ENCODE measurements at places on chromosomes 7 and 10.

- no peak for DNase-seq
These were observed 21.1 kb upstream of the LANCL2 start for GRCh38 chr7:55343860-55344606.

DNA sequence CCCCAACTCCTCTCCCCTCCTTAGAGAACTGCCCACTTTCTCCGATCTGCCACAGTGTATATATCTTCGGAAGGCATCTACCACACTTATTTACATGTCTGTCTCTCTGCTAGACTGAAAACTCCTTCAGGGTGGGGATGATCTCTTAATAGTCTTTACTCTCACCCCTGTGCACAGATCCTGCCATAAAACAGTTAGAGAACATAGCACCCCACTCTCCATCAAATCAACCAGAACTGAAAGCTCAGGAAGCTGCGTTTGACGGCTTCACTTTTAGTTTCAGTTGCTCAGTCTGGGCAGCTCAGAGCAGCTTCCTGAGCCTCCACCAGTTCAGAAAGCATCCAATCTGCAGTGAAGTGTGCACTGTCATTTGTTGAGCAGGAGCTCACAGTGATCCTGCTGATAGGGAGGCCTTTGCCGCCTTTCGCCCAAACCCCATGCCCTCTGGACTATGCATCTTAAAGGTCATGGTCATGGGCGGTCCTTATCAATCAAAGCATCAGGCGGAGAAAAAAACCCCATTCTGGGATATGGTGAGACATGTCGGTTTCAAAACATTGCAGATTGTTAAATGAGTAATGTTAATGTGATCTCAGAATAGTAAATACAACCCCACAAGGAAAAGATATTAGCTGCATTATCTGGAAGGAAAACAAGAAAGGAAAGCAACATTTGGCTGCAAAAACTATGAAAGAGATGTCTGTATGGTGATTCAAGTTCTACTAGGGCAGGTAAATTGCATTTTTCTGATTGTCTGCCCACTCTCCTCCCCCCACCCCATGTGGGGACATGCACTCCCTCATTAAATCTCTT lies 167.1 kb upstream of the ADO start:
- no peak for DNase-seq

DNA sequence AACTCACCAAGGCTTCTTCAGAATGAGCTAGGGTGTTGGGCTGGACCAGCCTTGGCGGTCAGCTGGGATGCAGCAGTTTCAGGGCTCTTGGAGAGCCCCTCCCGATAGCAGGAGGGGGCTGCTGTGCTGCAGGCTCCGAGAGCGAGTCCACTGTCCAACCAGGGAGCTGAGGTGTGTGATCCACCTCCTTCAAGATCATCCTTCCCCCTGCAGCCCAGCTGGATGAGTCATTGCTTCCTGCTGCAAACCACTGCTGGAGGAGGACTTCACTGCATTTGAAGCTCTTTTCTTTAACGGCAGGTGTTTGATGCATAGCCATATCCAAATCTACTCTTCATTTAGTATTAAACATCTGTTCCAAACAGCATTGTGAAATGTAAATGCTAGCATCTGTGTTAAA lies 54.2 kb upstream of the EBF3 start:
- DNase-seq, result no peak

GRCh38 chr7:485188-486081 lies 34.2 kb downstream of the PDGFA start:
- DNase-seq, result no peak

GRCh38 chr7:93910076-93910994 lies 4.0 kb downstream of the GNGT1 start:
- DNase-seq, result no peak

- DNase-seq, result no peak
These were observed 12.2 kb downstream of the VSIR start for GRCh38 chr10:71761105-71761511.

DNA sequence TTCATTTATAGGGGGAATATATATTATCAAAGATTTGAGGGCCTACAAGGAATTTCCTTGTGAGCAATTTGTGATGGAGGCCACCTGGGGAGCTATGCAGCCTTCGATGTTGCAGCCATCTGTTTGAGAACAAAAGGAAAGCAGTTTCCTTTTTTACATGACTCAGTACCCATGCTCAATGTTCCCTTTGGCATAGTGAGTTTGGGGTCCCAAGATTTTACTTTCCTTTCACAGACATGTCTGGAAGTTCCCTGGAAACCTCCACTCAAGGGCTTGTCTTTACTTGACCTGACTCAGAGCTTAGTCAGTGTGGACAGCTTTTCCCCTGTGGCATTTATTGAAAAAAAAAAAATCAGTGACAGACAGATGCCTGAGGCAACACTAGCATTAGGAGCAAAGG lies 73.5 kb upstream of the VIPR2 start:
- DNase-seq, result no peak

- DNase-seq, result no peak
These were observed 80.9 kb upstream of the ATP6V0A4 start for GRCh38 chr7:138878856-138879255.

- DNase-seq, result no peak
These were observed 27.4 kb downstream of the LRRC4 start for GRCh38 chr7:128003787-128004186.

- no peak for DNase-seq
These were observed 339.7 kb downstream of the ACTR3B start for GRCh38 chr7:153099235-153099634.

- no peak for DNase-seq
These were observed 104.9 kb upstream of the ABCB5 start for GRCh38 chr7:20510573-20510900.

GRCh38 chr10:100328198-100328597 lies 1.8 kb downstream of the PKD2L1 start:
- DNase-seq, result no peak

DNA sequence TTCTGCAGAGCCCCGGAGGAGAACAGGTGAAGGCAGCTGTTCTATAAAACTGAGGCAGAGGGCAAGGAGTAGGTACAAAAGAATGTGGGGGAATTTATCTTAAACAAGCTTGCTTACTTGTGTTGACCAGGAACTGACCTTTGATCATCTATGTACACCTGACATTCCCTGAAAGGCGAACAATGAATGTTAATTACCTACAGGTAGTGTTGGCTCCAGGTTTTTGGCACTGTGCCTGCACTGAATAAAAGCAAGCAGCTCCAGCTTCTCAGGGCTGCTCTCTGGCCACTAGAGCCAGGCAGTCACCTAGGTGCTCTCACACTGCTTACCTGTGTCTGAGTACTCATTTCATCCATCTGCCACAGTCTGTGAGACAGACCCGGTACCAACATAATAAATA lies 87.0 kb downstream of the RAPGEF5 start:
- DNase-seq, result no peak

- DNase-seq, result no peak
These were observed 304.5 kb downstream of the MDFIC start for GRCh38 chr7:115226410-115226809.

DNA sequence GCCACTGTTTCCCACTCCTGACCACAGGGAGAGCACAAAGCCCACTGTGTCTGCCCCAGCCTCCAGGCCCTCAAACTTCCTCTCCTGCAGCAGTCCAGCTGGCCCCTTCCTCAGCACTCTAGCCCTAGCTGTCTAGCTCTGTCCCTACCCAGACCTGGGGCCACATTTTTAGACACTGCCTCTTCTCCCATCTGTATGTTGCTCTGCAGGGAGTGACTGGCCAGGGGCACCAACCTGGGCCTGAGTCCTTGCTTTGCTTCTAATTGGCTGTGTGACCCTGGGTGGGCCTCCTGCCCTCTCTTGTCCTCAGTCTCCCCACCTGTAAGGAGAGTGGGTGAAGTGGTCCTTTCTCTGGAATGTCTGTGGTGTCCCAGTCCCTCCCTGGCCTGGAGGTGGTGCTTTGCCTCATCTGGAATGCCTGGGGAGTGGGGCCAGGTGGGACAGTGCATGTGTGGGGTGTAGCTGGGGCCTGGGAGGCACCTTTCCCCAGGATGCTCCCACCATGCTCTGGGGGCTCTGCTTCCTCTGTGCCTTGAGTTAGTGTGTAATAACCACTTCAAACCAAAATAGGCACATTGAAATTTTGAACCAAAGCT lies 25.1 kb downstream of the AQP1 start:
- DNase-seq, result no peak

DNA sequence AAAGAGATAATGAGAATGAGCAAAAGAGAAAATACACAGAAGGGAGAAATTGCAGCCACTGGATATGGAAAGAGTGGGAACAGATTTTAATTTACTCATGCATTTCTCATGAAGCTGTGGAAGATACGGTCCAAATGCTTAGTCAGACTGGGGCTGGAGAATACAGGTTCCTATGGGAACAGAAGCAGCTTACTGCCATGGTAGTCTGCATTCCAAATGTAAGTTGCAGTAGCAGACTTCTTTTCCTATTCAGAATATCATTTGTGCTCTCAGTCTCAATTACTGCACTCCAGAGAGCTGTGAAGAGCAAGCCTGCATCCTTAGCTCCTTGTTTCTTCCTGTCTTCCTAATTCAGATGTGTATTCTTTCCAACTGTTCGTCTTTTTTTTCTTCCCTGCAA lies 190.8 kb upstream of the TMEM196 start:
- DNase-seq, result no peak

DNA sequence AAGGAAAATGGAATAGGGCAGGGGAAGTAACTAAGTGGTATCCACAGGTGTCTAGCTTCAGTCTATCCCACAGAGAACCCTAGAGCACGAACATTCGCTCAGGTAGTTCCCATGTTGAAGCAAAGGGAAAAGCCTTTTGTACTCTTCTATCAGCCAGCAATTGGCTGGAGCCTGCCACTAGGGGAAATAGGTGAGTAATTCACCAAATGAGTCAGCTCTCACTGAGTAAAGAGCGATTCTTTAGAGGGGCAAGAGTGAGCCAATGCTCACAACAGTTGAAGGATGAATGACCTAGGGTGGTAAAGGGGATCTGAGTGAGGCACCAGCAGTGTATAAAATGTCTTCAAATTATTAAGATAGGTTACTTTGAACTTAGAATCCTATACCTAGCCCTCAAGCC lies 94.1 kb upstream of the ZNF800 start:
- no peak for DNase-seq

DNA sequence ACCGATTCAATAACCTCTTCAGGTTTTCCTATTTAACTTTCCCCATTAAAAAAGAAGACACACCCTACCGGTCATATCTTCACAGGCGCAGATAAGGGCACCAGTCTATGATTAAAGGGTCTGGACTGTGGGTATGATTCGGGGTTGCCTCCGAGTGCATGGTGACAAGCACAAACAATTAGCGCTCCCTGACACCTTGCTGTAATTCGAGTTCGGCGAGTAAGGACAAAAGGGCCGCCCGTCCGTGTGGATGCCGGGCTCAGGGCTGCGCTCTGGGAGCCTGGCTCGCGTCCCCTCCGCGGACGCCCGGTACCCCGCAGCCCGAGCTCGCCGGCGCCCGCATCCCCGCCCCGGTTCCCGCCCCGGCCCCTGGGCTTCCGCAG lies 111.9 kb upstream of the RHEB start:
- no peak for DNase-seq

DNA sequence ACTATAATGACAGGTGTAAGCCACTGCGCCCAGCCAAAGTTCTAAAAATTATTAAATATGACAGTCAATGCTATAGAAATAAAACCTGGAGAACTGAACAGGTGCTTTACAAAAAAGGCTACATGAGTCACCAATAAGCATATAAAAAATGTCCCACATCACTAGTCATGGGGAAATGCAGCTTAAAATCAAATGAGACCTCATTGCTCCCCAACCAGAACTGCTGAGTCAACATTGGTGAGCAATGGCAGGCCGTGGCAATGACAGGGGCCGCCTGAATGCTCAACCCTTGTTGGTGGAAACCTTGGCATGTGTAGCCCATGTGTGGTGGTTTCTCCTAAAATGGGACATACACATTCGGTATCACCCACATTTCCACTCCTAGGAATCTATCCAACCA lies 352.3 kb upstream of the KLF6 start:
- no peak for DNase-seq

GRCh38 chr7:129652914-129653313 lies 41.4 kb downstream of the NRF1 start:
- no peak for DNase-seq

GRCh38 chr7:129702316-129702715 lies 90.8 kb downstream of the NRF1 start:
- no peak for DNase-seq

GRCh38 chr10:58477902-58478301 lies 34.8 kb upstream of the BICC1 start:
- DNase-seq, result no peak

DNA sequence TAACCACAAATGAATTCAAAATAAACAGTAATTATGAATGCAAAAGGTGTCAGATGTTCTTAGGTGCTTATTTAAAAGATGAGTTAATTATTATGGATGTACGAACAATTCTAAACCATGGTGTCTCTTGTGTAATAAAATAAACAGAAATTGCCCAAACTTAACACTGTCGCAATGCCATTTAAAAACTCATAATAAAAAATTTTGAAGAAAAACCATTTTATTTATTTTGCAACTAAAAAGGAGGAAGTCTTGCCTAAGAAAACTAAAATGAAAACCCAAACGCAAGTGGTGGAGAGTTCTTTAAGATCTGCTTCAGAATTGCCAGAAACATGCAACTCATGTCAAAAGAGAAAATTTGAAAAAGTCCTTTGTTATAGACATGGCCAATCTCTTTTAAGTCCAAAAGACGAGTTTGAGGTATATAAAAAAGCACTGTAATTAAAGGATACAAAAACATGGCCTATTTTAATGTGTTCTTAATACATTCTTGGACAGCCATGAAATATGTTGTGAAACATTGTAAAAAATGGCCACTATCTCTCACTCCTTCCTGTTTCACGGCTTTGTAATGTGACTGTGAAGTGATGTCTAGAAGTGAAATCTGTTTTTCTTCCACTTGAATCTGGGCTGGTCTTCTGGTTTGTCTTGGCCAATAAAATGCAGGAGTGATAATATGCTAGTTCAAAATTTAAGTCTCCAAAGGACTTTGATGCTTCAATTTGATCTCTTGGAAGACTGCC lies 322.9 kb downstream of the PRPF18 start:
- DNase-seq, result no peak

- no peak for DNase-seq
These were observed 162.3 kb downstream of the ZMYND11 start for GRCh38 chr10:297567-297966.

GRCh38 chr7:123647106-123647730 lies 8.4 kb upstream of the LMOD2 start:
- no peak for DNase-seq

DNA sequence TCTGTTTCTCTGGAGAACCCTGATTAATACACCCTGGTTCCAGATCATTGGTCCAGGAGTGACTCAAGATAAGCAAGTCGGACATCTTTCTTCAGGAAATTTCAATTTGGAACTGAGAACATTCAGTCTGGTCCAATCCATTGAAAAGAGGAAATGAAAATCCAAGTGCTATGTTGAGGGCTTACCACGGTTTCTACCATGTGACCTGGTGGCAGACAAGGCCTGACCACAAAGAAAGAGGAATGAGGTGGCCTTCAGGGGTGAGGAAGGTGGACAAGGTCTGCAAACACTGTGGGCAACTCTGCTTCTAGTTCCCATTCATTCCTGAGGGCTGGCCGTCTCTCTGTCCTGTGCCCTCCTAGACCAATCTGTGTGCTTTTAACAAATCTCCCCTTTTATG lies 149.2 kb upstream of the GHITM start:
- DNase-seq, result no peak
